Amniotic epithelial cell (primary cell): ENCODE measurements at places on chromosomes 4 and X.

GRCh38 chr4:189121336-189121735 lies 819.3 kb upstream of the FRG1 start:
- DNase-seq = no peak

GRCh38 chr4:101790521-101791181 lies at the start of gene BANK1:
Gene BANK1 (plus strand): TSS chr4:101790730. CDS start chr4:101790881, 151 bp downstream.
- peak; percentile 34 for DNase-seq

DNA sequence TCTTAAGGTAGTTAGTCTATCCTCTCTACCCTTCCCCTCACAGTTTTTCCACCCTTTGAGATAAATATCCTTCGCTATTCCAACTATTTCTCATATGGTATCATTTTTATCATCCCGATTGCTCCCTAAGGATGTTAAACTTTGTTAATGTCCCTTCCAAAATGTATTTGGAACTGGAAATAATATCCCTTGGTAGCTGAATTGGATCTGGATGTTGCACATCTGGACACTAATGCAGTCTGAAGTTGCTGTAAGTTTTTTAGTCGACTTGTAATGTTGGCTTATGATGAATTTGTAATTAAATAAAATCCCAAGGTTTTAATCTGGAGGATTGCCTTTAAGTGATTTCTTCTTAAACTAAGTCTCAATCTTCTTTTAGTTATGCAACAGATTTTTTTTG lies 22.5 kb downstream of the XIAP start:
- no peak for DNase-seq

- no peak for DNase-seq
Measured at GRCh38 chrX:9644335-9644734, 121.3 kb downstream of the GPR143 start.

GRCh38 chr4:17817027-17817426 lies 6.2 kb downstream of the NCAPG start:
- peak; percentile 88 for DNase-seq

- no peak for DNase-seq
Measured at GRCh38 chrX:25226151-25226550, 210.4 kb upstream of the ARX start.

DNA sequence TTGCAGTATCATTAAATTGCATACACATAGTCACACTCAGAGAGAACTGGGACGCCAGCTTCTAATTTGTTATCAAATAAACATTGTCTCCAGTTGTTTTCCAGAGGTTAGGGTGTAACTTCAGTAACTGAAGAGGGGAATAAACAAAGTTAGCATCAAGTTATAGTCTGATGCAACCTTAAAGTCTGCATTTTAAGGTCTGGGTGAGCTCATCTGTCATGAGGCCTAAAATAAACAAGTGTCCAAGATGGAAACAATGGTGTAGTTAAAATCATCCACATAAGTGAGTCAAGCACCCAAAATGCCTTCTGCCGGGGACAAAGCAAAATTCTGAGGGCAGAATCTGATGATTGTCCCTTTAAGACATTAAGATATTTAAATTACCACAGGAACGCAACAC lies 70.3 kb upstream of the EMCN start:
- peak; percentile 4 for DNase-seq

DNA sequence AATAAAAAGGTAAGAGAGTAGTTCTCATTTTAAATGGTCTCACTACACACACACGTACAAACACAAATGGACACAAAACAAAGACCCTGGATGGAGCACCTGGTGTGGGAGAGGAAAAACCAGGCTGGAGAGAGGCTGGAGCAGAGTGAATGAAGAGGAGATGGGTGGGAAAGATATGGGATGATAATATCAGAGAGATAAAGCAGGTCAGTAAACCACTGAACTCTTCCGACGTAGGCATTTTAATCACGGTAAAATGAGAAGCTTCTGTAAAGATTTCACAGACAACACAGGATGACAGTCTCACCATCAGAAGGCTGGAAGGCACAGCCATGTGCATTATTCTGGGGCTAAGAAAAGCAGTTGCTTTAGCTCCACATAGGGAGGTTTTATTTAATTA lies 532.8 kb downstream of the KCNIP4 start:
- no peak for DNase-seq
